ENCODE measurements at places on chromosomes 7 and 10.

- no peak for DNase-seq
Observed at GRCh38 chr7:84302949-84303348, 108.4 kb upstream of the SEMA3A start.

GRCh38 chr10:77163670-77164348, 473.8 kb downstream of the KCNMA1 start:
- DNase-seq, result no peak

GRCh38 chr7:11104578-11104977, 130.9 kb downstream of the PHF14 start:
- no peak for DNase-seq

DNA sequence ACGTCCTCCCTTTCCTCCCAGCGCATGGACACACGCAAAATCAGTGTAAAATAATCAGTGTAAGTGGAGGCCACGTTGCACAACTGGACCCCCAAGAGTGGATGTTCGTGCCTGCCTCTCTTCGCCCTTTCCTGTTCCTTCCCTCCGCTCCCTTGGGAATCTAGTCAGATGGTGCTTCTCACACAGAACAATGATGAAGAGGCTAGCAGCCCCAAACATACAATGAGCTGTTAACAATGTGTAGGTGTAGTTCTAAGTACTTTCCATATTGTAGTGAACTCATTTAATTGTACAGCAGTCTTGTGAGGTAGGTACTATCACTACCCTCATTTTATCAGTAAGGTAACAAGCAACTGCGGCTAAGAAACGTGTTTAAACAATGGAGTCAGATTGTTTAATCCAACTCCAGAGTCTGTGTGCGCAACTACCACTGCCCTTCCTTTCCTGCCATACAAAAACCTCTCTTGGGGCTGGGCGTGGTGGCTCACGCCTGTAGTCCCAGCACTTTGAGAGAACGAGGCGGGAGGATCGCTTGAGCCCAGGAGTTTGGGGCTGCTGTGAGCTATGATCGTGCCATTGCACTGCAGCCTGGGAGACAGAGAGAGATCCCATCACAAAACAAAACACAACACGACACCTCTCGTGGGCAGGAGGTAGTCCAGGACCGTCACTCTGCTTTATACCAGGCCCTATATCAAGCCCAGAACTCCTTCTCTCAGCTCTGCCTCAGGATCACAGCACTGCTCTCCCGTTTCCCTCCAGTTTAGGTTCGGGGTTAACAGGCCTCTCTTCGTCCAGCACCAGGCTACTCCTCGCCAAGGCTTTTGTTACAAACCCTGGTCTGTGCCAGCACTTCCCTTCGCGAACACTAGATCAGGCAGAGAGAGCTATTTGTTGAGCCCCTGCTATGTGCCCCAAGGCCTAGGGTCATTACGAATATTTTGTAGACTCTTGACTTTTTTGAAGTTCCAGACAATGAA, 1.1 kb downstream of the FKBP9 start:
- DNase-seq, result no peak

DNA sequence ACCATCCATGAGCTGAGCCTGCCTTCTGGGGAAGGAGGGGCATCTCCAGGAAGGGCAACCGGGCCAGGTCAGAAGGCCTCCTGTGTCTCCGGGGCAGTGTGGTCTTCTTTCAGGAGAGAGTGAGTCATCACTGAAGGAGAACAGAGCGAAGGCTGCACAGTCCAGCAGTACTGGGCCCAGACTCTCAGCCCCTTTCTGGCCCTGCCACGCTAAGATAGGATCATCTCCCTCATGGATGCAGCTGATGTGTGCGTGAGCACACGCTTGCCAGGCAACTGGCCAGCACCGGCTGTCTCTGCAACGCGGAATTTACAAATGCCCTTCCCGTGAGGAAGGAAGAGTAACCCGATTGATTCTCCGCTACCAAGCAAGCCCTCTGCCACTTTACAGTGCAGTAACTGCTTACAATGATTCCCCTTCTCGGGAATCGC, 328.2 kb downstream of the TNS3 start:
- no peak for DNase-seq

GRCh38 chr7:87806150-87806549, 70.0 kb downstream of the SLC25A40 start:
- no peak for DNase-seq

GRCh38 chr7:95264363-95264891, 59.9 kb downstream of the PON1 start:
- no peak for DNase-seq

- DNase-seq, result no peak
Observed at GRCh38 chr10:50322077-50322476, 70.8 kb upstream of the ASAH2 start.

DNA sequence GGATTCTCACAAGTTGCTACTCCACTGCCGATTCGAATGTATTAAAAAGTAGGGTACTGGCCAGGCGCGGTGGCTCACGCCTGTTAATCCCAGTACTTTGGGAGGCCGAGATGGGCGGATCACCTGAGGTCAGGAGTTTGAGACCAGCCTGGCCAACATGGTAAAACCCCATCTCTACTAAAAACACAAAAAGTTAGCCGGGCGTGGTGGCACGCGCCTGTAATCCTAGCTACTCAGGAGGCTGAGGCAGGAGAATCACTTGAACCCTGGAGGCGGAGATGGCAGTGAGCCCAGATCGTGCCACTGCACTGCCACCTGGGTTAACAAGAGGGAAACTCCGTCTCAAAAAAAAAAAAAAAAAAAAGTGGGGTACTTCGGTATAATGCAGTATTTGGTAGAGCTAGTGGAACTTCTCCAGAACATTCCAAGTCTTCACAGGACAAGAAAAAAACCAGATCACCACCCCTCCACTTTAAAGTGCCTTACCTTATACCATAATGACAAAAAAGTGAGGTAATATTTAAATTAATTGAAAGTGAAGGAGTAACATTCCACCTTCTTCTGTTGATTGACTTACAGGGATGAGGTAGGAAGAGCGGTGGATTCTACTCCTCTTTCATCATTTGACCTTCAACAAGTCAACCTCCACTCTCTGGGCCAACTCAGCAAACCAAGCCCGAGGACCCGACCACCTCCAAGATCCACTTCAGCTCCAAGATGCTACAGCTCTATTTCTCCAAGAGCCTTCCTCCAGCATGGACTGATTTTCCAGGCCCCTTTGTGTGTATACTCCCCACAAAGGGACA, 2.0 kb downstream of the BAZ1B start:
- DNase-seq, result peak; percentile 37

DNA sequence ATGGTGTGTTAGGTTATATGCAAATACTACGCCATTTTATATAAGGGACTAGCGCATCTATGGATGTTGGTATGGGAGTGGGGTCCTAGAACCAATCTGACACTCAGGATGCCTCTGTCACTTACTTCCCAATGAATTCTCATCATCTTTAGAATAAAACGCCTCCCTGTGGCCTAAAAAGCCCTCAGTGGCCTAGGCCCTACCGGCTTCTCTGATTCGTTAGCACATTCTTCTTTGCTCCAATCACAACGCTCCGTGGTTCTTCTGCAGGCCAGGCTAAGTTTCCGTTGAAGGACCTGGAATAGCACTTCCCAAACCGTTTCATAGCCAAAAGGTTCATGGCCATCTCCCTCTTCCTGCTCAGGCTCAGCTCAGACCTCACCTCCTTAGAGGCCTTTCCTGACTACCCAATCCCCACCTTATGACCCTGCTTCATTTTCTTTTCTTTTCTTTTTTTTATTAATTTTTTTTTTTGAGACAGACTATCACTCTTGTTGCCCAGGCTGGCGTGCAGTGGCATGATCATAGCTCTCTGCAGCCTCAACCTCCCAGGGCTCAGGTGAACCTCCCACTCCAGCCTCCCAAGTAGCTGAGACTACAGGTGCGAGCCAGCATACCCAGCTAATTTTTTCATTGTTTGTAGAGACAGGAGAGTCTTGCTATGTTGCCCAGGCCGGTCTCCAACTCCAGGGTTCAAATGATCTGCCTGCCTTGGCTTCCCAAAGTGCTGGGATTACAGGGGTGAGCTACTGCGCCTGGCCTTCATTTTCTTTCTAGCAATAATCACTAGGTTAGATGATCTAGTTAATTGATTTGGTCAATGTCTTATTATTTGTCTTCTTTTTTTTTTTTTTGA, 24.5 kb upstream of the YWHAG start:
- no peak for DNase-seq

DNA sequence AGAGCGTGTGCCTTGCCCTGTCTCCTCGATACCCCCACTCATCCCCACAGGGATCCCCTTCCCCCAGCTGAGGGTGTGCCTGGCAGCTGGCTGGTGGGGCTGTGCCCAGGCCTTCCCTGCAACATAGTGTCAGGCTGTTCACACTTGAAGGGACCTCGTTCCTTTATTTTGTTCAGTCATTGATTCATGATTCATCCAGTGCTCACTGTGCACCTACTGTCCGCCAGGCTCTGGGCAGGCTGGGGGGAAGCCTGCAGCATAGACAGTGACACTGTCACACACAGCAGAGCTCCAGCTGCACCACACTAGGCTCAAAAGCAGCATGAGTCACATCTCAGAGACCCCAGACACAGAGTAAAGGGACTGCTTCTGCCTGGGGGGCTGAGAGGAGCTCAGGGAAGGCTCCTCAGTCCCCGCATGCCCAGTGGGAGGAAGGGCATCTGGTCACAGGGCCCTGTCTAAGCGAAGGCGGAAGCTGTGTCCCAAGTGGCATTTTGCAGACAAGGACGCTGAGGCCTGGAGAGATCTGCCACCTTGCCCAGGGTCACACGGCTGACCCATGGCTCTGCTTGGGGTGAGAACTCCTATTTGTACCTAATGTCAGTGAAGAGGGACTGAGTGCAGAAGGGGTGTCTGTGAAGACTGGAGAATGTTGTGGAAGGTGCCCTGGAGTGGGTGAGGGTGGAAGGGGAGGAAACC, 27.9 kb downstream of the CDH23 start:
- no peak for DNase-seq

DNA sequence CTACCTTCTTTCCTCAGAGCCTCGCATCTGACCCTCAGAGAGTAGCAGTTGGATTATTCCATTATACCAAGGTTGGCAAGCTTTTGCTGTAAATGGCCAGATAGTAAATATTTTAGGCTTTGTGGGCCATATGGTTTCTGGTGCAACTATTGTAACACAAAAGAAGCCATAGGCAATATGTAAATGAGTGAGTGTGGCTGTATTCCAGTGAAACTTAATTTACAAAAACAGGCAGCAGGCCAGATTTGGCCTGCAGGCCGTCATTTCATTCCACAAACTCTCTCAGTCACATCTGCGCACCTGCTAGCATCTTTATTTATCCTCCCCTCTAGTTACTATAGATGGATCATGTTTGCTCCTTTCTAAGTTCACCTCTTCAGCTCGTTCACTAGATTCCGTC, 6.7 kb downstream of the ZNF518A start:
- DNase-seq, result no peak

DNA sequence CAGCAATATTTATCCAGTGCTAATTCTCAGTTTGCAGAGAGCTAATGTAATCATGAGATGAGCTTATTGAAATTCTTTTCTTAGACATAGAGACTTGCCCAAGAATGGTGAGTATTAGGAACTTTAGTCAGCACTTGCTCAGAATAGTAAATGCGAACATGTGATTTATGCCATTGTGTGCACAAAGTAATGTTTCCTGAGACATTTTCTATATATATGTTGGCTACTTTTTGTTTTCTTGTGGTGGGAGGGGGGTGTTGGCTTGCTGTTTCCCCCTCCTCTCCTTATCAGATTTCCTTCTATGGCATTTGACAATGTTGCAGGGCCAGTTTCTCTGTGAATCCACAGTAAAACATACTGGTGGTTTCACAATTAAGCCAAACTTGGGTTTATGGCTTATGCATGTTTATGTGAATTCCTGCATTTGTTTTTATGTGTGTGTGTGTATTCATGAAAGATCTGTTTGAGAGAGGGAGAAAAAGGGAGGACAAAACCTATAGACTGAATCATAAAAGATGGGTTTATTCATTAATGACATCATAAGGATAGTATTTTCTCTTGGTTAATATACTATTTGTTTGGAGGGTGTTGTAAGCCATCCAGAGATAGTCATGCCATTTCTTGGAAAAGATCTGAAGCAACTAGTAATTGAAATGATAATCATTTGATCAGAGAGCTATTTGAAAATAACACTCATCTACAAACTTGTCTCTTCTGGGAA, 36.3 kb downstream of the ARID5B start:
- no peak for DNase-seq

DNA sequence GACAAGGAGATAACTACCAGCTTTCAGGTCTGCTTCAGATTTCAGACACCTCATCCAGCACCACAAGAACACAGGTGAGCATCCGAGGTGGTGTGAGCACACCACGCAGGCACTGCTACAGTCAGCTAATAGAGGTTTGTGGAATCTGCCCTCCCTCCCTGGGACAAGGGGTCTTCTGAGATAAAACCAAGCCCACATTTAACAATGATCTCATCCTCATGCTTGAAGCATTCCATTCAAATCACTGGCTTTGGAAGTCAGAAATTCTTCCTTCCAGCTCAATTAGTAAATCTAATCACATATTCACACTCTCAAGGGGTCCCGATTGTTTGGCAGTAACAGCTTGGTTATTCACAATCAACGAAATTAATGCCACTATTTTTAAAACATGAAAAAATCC, 331.4 kb downstream of the ELMO1 start:
- no peak for DNase-seq

- DNase-seq, result no peak
Observed at GRCh38 chr10:49072166-49072885, 43.0 kb downstream of the VSTM4 start.

- DNase-seq, result no peak
Observed at GRCh38 chr7:149879766-149880637, 6.2 kb downstream of the ATP6V0E2 start.

DNA sequence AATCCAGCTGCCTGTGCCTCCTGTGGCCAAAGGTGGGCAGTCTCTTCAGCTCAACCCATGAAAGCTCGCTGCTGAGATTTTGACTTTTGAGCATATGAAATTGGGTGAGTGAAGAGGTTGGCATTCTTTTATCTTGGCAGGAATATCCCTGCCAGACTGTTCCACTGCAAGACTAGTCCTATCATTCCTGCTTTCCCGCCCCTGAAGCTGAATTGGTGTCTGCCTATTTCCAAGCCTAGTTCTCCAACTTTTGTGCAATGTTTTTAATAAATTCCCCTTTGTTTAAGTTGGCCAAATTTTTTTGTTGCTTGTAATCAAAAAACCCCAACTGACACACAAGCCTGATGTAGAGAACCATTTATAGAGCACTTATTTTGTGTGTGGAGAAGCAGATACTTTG, 34.8 kb upstream of the BICC1 start:
- DNase-seq, result no peak

DNA sequence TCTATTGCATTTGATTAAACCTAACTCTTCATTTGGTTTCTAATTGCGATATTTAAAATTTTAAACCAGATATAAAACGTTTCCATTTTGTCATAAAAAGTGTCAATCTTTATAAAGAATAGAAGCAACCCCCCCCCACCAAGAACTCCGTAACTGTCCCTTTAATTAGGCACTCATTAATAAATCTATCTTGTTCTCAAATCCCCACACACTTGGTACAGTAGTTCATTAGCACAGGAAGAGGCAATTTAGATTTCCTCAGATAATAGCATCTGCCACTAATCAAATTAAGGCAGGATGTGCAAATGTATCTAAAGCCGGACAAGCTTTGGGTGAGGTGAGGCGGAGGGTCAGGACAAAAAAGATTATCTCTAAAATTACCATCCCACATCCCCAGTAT, 1143.3 kb upstream of the AUTS2 start:
- DNase-seq, result no peak

Measured in activated naive CD4-positive, alpha-beta T cell treated with Interleukin-2 at 50 U/mL for 16 hours (primary cell).